Activated T-helper 2 cell treated with anti-CD3 and anti-CD28 coated beads, Interferon-gamma antibody, Interleukin-2, Interleukin-4, amounts not matched to agents 10 μg/mL and 5 μg/mL and 100 μg/mL, durations not matched to agents 14 hours and 24 hours and 36 hours (primary cell): ENCODE measurements at places on chromosomes 1 and 21. TPM values are rescaled to one million over a fixed set of nuclear protein-coding genes. Genes with fewer than 3 reads are reported as not detected.

The INSRR gene
- 1.1 and 1.4 TPM in 2 replicates for total RNA-seq

The LAMC2 gene
- total RNA-seq = not detected in 2 replicates

The ISG20L2 gene
- 52.2 and 57.4 TPM in 2 replicates for total RNA-seq

The PLCH2 gene
- total RNA-seq = 2.6 and 2.8 TPM in 2 replicates

The RHOU gene
- total RNA-seq = 0.18 and 0.28 TPM in 2 replicates

The PGBD5 gene
- not detected in 2 replicates for total RNA-seq

The CFHR4 gene
- total RNA-seq = not detected in 2 replicates

The SYPL2 gene
- total RNA-seq = 0.11 TPM in 1 of 2 replicates, not detected in the other

The FMO4 gene
- 1.5 and 1.8 TPM in 2 replicates for total RNA-seq

The ANGPTL1 gene
- not detected in 2 replicates for total RNA-seq

The CLCA4 gene
- not detected in 2 replicates for total RNA-seq

The GBP6 gene
- not detected in 2 replicates for total RNA-seq

The SPRR1B gene
- total RNA-seq = not detected in 2 replicates

The CDC7 gene
- 27.4 and 28.8 TPM in 2 replicates for total RNA-seq

The RNU1-2 gene
- 2,033 and 2,369 TPM in 2 replicates for total RNA-seq

The MAP1LC3C gene
- total RNA-seq = not detected in 2 replicates

The GPR25 gene
- total RNA-seq = not detected in 2 replicates

The KCNK2 gene
- total RNA-seq = not detected in 2 replicates

The FABP3 gene
- total RNA-seq = not detected in 2 replicates

The LCE2B gene
- total RNA-seq = not detected in 2 replicates

The FAAH gene
- total RNA-seq = 2.4 and 3.8 TPM in 2 replicates

The RNF19B gene
- total RNA-seq = 50.4 and 52.5 TPM in 2 replicates
